ENCODE measurements at places on chromosomes 1 and 21.

GRCh38 chr1:80375662-80376061 lies 1369.1 kb upstream of the ADGRL4 start:
- DNase-seq, result no peak

GRCh38 chr1:93346421-93346993 lies 800 bp downstream of the DR1 start:
- DNase-seq, result peak; percentile 19

DNA sequence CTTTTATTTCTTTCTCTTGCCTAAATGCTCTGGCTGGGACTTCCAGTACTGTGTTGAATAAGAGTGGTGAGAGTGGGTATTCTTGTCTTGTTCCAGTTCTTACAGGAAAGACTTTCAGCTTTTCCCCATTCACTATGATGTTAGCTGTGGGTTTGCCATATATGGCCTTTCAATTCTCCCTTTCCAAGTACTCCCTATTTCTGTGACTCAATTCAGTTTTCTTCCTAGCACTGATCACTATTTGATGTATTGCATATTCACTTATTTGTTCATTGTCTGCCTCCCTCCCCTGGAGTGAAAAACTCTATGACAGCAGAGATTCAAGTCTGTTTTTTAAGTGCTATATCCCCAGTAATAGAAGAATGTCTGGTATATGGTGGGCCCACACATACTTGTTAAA lies 618.2 kb upstream of the CAMK1G start:
- no peak for DNase-seq

DNA sequence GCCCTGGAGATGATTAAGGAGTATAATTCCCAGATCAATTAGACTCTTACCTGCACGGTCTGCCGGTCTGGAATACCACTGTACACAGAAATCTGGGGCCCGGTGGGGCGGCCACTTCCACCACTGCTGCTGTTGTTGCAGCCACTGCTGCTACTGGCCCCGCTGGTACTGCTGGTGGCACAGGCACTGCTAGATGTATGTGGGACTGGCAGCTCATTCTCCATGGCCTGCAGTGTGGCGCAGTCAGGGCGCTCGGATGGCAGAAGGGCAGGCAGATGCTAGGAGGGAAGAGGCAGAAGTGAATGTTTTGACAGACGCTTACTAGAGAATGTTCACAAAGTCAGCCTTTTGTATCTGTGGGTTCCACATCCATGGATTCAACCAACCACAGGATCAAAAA lies 54.4 kb upstream of the A3GALT2 start:
- no peak for DNase-seq

GRCh38 chr1:193448682-193449461 lies 262.5 kb upstream of the B3GALT2 start:
- DNase-seq, result no peak

DNA sequence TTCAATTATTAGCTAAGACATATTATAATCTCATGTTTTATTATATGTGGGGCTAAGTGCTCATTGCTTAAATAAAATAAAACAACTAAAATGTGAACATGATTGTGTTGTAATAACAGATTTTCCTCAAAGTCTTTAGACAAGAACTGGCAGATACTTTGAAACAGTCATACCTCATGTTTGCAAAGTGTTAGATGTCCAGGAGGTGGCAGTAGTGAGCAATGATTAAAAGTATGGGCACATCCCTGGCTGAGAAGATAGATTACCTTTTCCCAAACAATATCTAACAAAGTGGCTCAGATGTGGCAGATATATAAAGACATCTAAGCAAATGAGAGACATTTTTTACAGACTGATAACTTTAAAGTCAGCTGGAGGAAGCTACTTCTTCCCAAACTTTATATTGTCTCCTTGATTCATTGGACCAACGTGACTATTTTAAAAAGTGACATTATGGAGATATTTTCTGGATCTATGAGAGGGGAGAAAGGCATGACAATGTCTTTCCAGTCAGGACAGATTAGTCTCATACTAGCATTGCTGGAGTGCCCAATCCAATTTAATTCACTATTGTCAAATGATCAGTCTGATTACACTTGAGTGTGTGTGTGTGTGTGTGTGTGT lies 269.8 kb downstream of the S1PR1 start:
- DNase-seq, result peak; percentile 4

GRCh38 chr1:121516234-121516967 lies 331.6 kb downstream of the SRGAP2C start:
- DNase-seq, result no peak

DNA sequence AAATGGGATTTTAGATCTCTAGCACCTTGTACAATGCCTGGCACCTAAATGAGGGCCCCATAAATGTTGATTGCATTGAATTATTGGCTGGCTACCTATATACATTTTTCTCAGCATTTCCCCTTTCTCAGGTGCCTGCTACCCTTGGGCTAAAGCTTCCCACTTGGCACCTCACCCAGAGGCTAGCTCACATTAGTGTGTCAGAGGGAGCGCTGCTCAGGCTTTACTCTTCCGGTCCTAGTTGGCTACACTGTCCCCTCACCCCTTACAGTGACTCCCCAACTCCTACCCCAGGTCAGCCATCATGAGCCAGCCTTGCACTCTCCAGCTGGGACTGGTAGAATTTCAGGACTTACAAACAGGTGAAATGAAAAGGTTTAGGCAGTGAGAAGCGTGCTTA lies 9.5 kb downstream of the TRAF5 start:
- no peak for DNase-seq

GRCh38 chr1:87778896-87779295 lies 450.2 kb downstream of the LMO4 start:
- no peak for DNase-seq

DNA sequence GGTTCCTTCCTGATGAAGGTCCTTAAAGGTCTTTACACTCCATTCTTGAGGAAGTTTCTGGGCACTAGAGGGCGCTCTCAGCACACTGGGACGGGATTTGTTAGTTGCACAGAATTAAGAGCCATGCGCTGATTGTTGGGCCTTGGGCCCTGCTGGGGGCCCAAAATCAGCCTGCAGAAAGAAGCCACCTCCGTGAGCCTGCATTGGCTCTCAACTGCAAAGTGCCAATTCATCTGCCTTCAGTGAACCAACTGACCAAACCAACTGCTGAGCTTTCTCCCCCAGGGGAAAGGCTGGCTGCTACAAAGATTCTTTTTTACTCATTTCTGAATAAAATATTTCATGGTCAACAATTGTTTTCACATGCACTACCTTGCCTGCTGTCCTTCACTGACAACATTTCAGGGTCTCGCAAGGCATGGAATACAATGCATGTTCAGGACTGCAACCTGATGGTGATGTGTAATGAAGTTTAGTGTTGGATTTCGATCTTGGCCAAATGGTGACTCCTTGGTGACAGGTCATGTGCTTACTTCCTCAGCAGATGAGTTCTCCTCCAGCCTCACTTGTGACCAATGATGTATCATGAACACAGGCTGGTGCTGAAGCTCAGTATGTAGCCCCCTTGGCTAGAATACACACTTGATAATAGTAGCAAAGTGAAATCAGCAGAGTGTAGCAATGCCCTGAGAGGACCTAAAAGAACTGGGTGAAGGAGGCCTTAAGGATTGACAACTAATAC lies 45.7 kb upstream of the PRDX6 start:
- peak; percentile 35 for DNase-seq

DNA sequence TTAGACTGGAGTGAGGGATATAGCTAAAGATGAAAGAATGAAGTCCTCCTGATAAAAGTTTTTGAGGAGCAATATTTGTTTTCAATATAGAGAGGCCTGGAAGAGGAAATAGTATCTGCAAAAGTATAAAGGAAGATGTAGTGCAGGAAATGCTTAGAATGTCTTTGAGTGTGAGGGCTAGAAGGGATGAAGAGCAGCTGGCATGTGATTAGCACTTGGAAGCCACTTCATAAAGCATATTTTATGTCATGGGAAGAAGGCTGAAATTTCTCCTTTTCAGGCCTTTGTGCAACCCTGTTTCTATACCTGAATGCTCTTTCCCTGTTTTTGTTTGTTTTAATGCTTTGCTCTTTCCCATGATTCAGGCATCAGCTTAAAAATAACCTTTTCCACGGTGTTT lies 323.3 kb upstream of the DEPDC1 start:
- DNase-seq, result no peak

GRCh38 chr1:51878308-51878615 lies 265 bp downstream of the NRDC start:
- DNase-seq, result no peak

DNA sequence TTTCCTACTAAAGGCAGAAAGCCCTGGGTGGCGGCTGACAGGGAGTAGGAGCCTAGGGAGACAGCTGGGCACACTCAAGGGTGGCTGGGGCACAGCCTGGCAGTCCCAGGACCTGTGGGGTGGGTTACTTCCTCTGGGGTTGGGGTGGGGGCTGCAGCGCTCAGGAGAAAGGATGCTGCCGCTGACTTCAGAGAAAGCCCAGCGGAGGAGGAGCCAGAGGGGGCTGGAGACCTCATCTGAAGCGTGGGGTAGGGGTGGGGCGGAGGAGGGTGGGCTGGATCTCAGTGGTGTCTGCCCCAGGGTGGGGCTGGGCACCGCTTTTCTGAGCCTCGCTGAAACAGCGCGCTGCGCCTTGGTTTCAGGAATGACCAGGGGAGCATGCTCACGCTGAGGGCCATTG lies 30.8 kb downstream of the KCNA10 start:
- DNase-seq, result no peak

- DNase-seq, result no peak
Measured at GRCh38 chr1:24906760-24907490, 23.2 kb downstream of the RUNX3 start.

GRCh38 chr1:29569971-29570634 lies 333.8 kb downstream of the PTPRU start:
- no peak for DNase-seq

GRCh38 chr1:153661111-153661708 lies 2.7 kb downstream of the SNAPIN start:
- DNase-seq, result no peak

- no peak for DNase-seq
Measured at GRCh38 chr1:165527251-165528007, 16.4 kb upstream of the LRRC52 start.

- DNase-seq, result no peak
Measured at GRCh38 chr1:17839641-17840196, 84.6 kb downstream of the ACTL8 start.

GRCh38 chr1:23400324-23401114 lies 24.0 kb downstream of the TCEA3 start:
- no peak for DNase-seq
